T-helper 17 cell (primary cell): ENCODE measurements at places on chromosomes 13 and 19.

DNA sequence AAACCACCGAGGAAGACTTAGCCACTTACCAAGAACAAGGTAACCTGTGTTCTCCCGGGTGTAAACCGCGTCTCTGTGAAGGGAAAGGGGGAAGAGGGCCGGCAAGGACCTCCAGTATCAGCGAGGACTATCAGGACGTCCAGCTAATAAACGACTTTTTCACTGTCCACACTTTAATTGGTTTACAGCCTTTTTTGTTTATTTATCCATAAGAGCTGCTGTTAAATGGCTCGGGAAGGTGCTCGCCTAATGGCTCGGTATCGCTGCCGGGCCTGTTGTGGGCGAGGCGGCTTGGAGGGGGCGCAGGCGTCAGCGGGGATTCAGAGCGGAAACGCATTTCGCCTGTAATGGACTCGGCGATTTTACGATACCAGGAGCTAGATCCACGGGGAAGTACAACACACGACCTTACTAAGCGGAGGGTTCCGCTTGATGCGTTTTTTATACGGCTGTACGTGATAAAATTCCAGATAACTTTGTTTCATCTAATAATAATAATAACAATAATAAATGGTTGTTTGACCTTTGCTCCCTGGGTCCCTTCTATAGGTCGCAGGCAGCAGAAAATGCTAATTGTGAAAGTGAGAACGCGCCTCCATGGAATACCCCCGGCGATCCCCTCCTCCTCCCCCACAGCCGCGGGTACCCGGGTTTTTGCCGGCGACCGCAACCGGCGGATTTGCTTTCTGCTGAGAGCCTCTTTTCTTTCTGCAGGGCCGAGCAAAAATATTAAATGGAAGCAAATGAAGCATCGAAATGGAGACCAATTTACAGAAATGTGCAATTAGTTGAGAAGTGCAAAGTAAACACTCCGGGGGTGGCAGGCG lies 2.5 kb upstream of the PDX1 start:
- DNase-seq: no peak

DNA sequence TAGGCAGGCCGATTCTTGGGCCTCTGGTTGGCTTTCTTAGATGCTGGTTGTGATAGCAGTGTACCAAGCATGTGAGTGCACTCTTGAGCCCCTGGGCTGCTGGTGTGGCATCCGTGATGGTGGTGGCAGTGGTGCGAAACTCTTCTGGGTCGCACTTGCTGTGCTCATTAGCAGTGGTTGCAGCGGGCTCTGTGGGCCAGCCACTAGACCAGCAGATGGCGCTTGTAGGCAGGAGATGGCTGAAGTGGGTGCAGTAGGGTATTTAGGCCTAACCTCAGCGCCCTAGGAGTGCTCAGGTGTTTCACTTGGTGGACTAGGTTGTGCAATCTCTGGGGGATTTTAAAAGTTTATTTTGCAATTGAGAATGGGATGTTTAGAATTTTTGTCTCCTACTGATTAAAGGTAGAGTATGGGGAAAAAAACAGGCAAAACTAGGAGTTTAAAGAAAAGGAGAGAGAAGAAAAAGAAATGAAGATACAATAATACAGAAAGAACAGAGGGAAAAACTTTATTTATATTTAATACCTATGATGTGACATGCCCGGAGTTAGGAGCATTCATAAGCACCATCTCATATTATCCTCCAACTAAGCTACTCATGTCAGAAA lies 4.3 kb upstream of the ZNF17 start:
- peak; percentile 59 for DNase-seq

GRCh38 chr19:13098277-13099072 lies 4.2 kb downstream of the LYL1 start:
- no peak for DNase-seq

DNA sequence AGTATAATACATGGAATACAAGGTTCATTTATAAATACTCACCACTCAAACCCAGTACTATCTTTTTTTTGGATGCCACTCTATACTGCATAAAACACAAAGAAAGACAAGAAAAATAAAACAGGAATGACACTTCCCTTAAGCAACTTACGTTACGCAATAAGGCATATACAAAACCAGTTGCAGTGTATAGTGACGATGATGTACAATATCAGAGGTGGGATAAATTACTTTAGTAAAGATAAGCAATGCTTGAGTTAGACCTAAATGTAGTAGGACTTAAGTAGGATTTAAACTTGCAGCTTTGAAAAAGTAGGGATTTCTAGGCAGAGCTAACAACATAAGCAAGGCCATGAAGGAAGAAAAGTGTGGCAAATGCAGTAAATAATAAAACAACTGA lies 374.9 kb downstream of the SPRY2 start:
- no peak for DNase-seq

DNA sequence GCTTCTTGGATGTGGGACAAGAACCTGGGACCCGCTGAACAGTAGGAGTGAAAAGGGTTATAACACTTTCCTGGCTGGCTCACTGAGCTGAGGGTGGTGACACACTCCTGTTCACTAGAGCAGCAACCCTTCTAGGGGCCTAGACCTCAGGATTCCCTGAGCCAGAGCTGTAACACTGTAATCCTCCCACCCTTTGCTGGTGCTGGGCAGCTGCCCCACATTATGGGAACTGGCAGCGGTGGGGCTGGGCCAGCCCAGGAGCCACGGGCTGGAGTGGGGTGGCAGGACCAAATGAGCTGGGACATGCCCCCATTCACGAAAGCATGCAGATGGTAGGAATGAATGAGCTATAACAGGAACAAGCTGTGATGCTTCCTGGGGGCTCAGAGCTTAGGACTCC lies 110.6 kb downstream of the B3GLCT start:
- no peak for DNase-seq

- no peak for DNase-seq
Observed at GRCh38 chr19:53504885-53505284, 33.1 kb upstream of the ZNF331 start.

DNA sequence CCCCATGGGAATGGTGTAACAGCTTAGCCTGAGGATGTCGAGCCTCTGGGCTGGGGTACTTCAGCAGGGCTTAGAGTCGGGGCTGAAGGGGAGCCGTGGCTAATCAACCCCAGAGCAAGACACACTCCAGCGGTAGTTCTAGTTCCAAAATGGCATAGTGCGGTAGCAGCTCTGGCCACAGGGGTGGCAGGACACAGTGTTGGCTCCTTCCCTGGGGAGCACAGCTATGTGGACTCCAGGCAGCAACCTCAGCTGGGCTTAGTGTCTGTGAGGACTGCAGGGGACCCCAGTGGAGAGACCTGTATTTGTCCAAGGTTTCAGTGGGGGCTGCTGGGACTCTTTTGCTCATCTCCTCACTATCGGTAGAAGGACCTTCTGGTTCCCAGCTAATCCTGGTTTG lies 70.8 kb upstream of the PCDH20 start:
- DNase-seq: no peak

DNA sequence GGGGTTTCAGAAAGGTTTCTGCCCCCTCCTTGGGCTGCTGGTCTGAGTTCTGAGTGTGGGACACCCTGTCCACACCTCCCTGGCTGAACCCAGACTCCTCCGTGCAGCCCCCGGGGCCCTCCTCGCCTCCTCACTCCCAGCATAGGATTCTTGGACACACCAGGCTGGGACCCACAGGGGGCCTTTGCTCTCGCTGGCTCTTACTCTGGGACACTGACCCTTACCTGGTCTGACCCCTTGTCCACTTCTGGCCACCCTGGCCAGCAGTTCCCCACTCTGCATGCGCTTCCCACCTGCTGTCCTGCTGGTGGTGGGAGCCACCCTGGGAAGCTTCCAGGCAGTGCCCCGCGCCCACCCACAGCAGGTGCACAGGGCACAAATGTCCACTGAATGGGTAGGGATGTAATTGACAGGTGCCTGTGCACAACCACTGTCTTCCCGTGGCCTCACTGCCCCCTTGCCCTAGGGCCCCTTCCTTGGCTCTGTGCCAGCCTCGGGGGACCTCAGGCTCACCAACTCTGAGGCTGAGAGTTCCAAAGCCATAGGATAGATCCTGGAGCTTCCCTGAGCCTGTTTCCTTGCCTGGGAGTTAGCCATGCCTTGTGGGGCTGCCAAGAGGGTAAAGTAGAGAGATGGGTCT lies 7.0 kb upstream of the SLC25A42 start:
- no peak for DNase-seq

DNA sequence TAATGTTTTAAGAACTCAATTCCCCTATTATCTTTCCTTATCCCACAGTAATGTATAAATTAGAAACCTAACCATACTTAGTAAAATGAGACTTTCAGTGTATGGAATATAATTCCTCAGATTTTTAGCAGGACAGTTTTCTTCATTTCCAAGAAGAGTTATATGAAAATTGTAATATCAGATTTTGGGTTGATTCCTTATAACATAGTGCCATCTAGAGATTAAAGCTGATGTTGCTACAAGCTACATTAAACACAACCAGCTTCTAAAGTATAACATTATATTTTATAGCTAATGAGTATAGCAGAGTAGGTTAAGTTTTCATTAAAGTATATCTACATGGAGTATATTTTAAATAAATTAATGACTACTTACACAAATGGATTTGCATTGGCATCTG lies 99.7 kb upstream of the MIR17HG start:
- DNase-seq: no peak

GRCh38 chr19:6503407-6504201 lies 1.5 kb upstream of the TUBB4A start:
- DNase-seq: no peak

DNA sequence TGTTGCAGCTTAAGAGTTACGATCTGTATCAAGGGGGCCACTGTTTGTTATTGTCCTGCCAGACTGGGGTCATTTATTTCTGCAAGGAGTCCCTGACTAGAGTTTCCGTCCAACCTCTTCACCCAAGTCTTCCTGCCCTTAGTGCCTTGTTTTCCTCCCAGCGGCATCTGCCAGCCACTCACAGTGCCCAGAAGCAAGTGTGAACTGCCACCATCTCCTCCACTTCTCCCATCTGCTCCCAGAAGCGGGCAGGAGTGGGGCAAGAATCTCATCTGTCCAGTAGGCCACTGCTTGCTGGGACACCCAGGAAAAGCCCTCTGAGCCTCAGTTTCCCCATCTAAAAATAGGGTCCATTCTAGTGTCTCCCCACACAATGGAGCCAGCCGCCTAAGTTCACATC lies 4.0 kb downstream of the NOVA2 start:
- DNase-seq: no peak
